ENCODE measurements at places on chromosomes 2 and 18.
A peak's percentile ranks its signal among the peaks of the same experiment; 100 is the strongest.

DNA sequence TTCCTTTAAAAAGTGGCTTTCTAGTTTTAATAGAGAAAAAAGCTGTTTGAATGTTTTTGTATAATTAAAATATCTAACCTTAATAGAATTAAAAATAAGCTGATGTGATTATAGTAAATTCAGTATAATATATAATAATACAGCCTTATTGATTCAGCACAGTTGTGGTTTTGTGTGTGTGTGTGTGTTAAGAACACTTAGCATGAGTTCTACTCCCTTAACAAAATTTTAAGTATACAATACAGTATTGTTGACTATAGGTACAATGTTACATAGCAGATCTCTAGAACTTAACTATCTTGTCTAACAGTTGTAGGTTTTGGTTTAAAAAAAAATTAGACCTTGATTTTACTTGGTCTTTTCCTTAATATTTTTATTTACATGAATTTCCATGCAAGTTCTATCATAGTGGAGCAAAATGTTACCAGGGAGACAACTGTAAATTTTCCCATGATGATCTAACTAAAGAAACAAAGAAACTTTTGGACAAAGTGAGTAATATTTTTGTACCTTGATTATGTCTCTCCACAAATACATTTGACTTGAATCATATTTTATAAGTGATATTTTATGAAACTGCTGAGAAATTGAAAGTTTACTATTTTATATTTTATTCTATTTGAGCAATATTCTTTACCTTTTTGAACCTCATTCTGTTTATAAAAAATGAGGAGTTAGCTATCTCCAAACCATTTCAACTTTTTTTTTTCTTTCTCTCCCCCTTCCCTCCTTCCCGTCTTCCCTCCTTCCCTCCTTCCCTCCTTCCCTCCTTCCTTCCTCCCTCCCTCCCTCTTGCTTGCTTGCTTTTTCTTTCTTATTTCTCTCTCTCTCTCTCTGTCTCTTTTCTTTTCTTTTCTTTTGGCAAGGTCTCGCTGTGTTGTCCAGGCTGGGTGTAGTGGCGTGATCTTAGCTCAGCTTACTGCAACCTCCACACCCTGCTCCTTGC lies 46.3 kb downstream of the ZC3H6 start:
- no peak for DNase-seq

DNA sequence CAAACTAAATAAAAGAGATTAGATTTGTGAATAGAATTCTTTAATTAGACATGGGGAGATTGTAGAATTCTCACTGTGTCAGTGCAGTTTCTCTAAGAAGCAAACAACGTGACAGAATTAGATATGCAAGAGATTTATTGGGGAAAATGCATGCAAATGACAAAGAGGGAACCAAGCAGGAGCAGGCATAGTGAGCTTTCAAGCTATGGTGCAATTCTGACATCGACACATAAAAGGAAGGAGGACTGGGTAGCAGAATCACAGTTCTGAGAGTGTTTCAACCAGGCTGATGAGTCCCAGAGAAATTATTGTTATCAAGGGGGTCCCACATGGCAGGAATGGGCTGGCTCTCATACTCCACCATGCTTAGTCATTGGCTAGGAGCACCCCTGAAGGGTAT lies 338.4 kb downstream of the FIGN start:
- no peak for DNase-seq

GRCh38 chr18:37403100-37403781 lies 162.4 kb downstream of the CELF4 start:
- DNase-seq = no peak

DNA sequence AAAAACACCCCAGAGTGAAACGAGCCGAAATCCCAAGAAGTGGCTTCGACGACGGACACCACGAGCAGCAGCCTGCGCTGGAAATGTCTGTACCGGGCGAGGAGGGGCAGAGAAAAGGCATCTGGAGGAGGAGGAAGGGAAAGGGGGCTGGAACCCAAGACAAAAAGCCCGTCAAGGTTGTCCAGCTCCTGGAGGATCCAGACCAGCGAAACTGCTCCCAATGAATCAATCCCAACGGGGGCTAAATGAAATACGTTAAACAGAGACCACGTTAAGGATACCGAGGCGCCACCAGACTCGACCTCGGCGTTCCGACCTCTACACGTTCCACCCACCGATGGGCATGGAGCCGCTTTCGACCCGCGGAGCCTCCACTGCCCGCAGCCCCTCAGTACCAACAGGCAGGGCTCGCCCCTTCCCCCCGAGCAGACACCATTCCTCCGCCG lies 400 bp downstream of the CCDC88A start:
- no peak for DNase-seq

DNA sequence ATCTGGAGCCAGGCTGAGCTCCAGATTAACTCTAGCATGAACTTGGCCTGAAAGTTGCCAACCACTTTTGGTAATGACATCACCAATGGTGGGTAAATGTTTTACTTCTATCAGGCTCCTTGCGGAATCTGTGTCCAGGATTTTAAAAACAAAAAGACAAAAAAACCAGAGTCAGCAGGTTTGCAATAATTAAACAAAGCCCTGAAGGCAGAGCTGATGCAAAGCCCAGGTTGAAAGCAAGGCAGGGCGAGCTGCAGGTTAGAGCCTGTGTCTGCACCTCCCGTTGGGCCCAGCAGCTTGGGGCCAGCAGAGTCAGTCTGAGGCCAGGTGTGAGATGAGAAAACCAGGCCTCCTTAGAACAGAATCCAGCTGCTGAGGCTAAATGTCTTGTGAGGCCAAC lies 29.1 kb upstream of the ALK start:
- DNase-seq = no peak

- DNase-seq = no peak
Measured at GRCh38 chr2:233303252-233303651, 4.4 kb upstream of the SAG start.

GRCh38 chr2:71705171-71705960 lies 252.0 kb downstream of the DYSF start:
- DNase-seq = no peak

GRCh38 chr18:58217052-58217451 lies 173.0 kb downstream of the NEDD4L start:
- DNase-seq = no peak

DNA sequence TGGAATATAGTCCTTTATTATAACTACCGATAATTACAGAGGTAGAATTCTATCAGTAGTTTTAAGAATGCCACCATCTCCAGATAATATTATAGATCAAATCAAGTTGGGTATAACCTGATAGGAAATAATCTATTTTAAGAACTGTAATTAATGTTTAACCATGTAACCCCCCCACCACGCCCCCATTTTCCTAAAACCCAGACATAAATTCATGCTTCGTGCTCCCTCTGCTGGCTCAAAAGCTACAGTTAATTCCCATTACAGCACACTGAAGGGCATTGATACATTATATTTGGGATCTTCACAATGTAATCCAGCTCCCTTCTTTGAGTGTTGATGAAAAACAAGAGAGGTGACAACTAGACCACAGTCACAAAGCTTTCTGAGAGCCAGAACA lies 228.0 kb upstream of the SMAD7 start:
- DNase-seq = no peak

- no peak for DNase-seq
Measured at GRCh38 chr2:174412256-174412655, 16.7 kb downstream of the SCRN3 start.

DNA sequence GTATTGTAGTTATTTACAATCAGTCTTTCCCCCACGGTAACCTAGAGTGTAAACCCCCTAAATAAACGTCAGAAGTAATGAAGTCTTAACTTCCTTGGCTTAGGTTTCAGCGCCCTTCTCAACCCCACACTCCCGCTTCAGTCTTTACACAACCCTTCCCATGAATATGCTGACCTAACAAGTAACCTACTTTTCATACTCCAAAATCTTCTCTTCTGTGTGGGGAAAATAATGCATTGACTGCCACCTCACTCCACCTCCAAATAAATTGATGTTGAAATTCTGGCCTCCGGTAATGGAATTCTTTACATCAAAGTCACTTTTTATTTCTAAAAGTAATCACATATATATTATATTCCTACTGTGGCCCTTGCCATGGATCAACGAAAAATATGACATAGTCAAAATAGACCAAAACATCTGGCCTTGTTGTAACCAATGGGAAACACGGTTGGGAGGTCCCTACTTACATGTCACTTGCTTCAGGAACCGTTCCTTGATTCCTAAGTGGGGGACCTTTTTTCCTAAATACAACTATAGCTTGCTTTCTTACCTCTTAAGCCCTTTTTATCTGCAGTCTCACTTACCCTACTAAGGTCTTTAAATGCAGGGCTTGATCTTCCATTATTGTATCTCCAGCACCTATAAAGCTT lies 961 bp downstream of the GEN1 start:
- no peak for DNase-seq

DNA sequence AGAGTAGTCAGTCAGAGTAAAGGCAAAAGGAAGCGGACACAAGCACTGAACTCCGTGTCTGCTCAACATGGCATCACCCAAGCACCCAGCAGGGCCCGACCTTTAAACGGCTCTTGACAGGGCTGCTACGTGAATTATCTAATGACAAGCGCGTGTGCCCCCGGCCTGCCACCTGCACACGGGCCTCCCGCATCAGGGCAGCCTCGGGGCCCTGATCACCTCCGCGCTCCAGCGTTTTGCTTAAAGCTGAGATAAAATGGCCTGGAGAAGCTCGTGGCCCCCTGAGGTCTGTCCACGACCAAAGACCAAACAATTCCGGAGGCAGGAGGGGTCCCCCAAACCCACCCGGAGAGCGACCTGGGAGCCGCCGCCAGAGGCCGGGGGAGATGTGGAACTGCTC lies 376 bp downstream of the NDUFA10 start:
- peak; percentile 13 for DNase-seq

DNA sequence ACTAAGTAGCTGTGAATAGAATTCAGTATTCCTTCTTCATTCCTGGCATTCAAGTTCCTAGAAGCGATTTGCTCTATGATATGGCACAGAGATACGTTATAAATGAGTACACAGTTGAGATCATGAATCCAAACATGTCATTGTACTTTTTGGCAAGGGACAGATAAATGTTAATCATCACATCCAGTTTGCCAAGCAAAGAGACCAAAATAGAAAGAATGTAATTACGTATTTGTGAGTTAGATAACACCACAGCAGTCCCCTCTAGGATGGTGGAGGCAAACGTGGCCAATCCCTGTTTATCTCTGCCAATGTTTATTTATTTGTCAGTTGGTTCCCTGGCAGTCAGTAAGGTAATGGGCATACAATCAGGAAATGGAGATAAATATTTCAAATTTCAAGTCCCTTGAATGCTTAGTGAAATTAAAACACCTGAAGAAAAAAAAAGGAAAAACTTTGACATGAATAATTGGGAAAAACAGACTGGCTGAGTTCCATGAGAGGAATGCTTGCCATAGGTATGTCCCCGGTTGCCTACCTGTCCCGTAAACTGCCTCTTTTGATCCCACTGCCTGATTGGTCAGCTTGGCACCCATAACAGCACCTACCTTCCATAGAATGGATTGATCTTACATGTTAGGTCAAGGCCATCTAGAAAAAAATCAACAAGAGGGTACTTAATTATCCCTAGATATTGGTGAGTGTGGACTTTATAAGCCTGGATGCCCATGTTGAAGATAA lies 451.1 kb upstream of the NETO1 start:
- DNase-seq = no peak

- DNase-seq = no peak
Measured at GRCh38 chr18:46400449-46400848, 256.6 kb downstream of the LOXHD1 start.

DNA sequence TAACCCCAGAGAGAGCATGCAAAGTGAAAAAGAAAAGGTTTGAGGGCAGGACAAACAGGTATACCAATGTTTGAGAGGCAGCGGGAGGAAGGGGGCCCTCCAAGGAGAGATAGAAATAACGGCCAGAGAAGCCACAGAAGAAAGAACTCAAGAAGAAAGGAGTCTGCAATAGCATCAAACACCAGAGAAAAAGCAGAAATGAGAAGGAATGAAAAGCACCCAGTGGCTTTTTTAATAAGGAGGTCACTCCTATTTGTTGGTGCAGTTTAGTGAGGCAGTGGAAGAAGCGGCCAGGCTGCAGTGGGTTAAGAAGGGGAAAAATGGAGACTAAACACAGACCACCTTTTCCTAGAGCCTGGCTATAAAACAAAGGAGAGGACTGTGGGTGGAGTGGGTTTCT lies 177.2 kb downstream of the THADA start:
- DNase-seq = no peak

- no peak for DNase-seq
Measured at GRCh38 chr18:47143153-47143552, 7.1 kb downstream of the HDHD2 start.

GRCh38 chr2:209526561-209526960 lies 102.7 kb downstream of the MAP2 start:
- no peak for DNase-seq

DNA sequence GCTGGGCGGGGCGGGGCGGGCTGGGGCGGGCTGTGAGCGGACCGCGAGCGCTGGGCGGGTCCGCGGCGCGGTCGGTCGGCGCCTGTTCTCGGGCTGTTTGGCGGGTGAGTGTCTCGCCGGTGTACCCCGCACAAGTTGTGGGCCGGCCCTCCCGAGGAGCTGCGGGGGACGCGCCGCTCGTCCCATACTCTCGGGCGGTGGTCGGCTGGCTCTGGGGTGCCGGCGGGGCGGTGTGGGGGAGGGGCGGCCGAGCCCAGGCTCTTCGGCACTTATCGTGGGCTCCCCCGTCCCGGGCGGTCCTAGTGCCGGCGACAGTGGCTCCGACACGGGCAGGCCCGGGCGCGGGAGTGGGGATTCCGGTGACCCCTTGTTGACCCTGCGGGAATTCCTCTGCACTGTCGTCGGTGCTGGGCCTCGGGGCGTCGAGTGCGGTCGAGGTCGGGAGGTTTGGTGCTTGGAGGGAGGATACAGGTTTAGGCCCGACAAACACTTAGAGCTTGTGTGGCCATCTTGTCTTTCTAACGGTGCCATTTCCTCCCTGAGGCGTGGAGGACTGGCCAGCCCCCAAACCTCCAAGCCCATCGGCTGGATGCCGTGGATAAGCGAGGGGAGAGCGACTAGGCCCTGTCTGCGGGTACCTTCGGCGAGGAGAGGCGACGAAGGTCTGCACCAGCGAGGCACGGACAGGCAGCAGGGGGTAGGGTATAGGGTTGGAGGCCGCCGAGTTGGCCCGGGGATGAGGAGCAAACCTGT lies at the start of gene SEPTIN2:
Gene SEPTIN2 (plus strand): TSS at position 47 of the 753 bp plus-strand sequence. CDS start 8,308 bp downstream, outside the sequence.
- peak; percentile 65 for DNase-seq

DNA sequence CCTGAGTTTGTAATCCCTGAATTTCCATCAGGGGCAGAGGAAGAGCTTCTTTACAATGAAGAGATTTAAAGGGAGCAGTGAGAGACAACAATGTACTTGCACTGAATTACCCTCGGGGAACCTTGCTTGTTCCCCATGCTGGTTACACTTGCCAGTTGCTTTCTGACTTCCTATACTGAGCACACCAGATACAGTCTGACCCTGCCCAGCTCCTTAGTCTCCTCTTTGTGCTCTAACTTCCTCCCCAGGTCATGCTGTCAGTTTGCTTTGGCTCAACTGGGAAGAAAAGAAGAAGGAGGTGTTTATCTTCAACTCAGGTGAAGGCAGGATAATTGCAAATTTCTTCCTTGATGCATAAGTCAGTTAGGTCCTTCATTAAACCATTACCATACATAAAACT lies 658.4 kb downstream of the NYAP2 start:
- DNase-seq = no peak

Data from stimulated activated CD4-positive, alpha-beta T cell treated with anti-CD3 and anti-CD28 coated beads, Interleukin-1b, Interleukin-23, amount 100 ng/mL, for 4 hours (primary cell).